ENCODE measurements at places on chromosomes 13 and 19.

GRCh38 chr19:18223860-18224524, 2.2 kb downstream of the PDE4C start:
- no peak for DNase-seq
- H3K36me3 ChIP-seq, result no peaks in the 10 kb centered on the region
- peak overlapping the region; percentile 79 for H3K4me3 ChIP-seq

DNA sequence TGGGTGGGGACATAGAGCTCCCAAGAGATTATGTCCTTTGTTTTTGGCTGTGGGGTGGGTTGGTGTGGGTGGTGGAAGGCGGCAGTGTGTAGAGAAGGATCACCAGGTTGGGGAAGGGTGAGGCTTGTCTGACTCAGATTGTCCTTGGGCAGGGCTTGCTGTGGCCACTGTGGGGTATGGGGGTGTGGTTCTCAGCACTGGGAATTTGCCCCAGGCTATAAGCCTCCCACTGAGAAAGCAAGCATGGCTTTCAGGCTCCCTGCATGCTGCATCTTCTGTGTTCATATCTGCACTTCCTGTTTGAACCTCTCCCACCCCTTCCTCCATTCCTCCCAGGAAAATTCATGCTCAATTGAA, 34.9 kb downstream of the DNAJC15 start:
- no peak for DNase-seq
- no peak overlapping the region for H3K4me3 ChIP-seq
- H3K27ac ChIP-seq, result peak overlapping the region; percentile 46
- H3K36me3 ChIP-seq, result peaks cover 21% of the 10 kb centered on the region
- no peaks in the 10 kb centered on the region for H3K27me3 ChIP-seq
- peaks cover 51% of the 10 kb centered on the region for H3K4me1 ChIP-seq

DNA sequence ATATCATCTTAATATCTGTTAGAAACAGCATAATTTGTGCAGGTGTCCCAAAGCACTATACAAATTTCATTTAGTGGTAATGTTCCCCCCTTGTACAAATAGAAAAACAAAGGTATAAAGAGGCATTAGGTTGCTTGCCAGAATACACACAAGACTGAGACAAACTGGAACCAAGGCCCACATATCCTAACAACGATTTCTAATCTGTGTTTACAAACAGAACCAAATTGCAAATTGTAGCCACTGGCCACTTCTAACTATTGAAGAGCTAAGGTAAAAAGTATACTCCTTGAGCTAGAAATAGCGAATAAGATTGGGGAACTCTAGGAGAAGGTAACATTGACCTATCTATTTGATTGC, 526.1 kb downstream of the KLF12 start:
- H3K4me3 ChIP-seq, result no peak overlapping the region
- peaks cover 2% of the 10 kb centered on the region for H3K4me1 ChIP-seq
- H3K27me3 ChIP-seq, result no peaks in the 10 kb centered on the region
- H3K36me3 ChIP-seq, result no peaks in the 10 kb centered on the region
- no peak for DNase-seq

DNA sequence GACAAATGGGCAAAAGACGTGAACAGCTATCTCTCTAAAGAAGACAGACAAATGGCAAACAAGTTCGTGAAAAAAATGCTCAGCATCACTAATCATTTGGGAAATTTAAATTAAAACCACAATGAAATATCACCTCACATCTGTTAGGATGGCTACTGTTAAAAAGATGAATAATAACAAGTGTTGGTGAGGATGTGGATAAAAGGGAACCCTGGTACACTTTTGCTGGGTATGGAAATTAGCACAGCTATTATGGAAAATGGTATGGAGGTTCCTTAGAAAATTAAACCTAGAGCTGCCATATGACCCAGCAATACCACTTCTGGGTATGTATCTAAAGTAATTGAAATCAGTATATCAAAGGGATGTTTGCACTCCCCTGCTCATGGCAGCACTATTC, 7.1 kb downstream of the CABP5 start:
- H3K27ac ChIP-seq, result no peak overlapping the region
- no peaks in the 10 kb centered on the region for H3K36me3 ChIP-seq
- no peak overlapping the region for H3K4me3 ChIP-seq
- H3K27me3 ChIP-seq, result no peaks in the 10 kb centered on the region

DNA sequence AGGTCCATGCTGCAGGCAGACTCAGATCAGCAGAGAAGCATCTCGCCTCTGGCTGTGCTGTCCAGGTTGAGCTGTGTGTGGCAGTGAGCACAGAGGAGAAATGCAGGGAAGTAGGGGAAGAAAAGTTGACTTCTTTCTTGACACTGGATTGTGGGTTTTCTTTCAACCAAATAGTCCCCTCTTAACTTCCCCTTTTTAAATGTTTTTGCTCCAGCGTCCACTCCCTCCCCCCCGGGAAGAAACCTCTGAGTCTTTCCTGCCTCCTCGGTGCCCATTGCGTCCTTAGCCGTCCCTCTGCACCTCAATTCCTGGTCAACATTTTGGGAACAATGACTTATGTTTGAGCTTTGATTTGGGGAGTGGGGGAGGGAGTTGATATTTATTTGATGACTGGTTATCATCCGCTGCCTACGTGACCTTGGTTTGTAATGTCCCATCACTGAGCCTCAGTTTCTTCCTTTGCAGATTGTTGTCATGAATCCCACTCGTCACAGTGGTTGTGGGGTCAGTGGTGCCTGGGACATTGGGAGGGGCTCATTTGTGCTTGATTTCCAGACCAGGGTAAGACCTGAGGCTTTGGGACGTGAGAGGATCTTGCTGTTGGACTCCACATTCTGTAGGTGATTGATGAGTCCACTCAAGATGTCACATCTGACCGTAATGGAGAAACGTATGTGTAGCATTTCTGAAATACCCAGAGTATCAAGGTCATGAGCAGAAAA, at the start of gene LILRB2:
TSS of gene LILRB2 (minus strand) at position 104 of the 722 bp plus-strand sequence. CDS start 614 bp downstream, outside the sequence.
- no peaks in the 10 kb centered on the region for H3K4me1 ChIP-seq
- peaks cover 27% of the 10 kb centered on the region for H3K27me3 ChIP-seq
- DNase-seq, result no peak

DNA sequence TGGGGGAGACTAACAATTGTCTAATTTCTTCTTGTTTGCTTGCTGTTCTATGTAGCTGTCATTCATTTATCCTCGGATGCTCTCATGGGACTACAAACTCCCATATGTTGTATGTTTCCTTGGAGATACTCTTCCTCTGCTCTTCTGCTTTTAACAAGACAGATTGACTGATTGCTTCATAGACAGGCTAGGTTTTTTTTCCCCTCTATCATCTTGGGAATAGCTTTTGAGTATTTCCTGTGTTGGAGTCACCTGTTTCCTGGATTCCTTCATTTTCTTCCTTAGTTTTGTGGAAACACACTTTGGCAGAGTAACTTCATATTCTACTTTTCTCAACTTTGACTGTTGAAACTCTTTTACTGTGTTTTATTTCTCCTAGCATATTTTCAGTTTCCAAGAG, 27.6 kb downstream of the EDNRB start:
- no peak overlapping the region for H3K27ac ChIP-seq
- no peaks in the 10 kb centered on the region for H3K4me1 ChIP-seq
- H3K4me3 ChIP-seq, result no peak overlapping the region
- H3K36me3 ChIP-seq, result no peaks in the 10 kb centered on the region
- H3K27me3 ChIP-seq, result peaks cover 16% of the 10 kb centered on the region

GRCh38 chr19:16514383-16515019, 18.3 kb downstream of the C19orf44 start:
- DNase-seq, result no peak
- no peaks in the 10 kb centered on the region for H3K4me1 ChIP-seq
- H3K27ac ChIP-seq, result no peak overlapping the region
- H3K27me3 ChIP-seq, result no peaks in the 10 kb centered on the region
- H3K4me3 ChIP-seq, result no peak overlapping the region

DNA sequence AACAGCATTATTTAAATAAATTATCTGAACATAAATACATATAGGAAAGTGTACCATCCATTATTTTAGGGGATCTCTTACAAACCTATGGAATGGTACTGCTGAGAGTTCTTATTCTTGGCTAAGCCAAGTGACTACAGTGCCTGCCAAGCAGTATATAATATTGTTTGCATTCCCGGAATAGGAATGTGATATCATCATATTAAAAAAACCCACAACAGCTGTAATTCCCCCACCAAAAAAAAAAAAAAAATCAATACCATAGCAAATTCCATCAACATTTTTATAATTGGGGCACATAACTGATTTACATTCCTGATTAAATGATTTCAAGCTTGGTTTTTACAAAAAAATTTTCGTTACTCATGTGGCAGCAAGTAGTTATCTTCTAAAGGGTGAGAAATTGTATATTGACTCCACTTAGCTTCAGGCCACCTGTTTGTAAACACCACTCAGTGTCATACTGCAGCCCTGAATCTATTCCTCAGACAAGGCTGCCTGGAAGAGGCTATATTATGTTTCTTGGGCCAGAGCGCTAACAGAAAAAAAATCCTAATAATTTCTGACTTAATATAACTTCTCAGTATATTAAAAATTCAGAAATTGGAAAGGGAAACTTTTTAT, 278.1 kb downstream of the DNAJC15 start:
- H3K4me1 ChIP-seq, result no peaks in the 10 kb centered on the region
- H3K27ac ChIP-seq, result no peak overlapping the region
- no peaks in the 10 kb centered on the region for H3K36me3 ChIP-seq
- peaks cover 26% of the 10 kb centered on the region for H3K27me3 ChIP-seq
- DNase-seq, result no peak

- H3K27ac ChIP-seq, result no peak overlapping the region
- H3K4me1 ChIP-seq, result no peaks in the 10 kb centered on the region
- DNase-seq, result no peak
- H3K27me3 ChIP-seq, result no peaks in the 10 kb centered on the region
- no peaks in the 10 kb centered on the region for H3K36me3 ChIP-seq
- no peak overlapping the region for H3K4me3 ChIP-seq
Observed at GRCh38 chr19:31783592-31783991, 434.4 kb upstream of the TSHZ3 start.

- no peaks in the 10 kb centered on the region for H3K36me3 ChIP-seq
- DNase-seq, result no peak
- H3K27ac ChIP-seq, result no peak overlapping the region
- H3K27me3 ChIP-seq, result no peaks in the 10 kb centered on the region
Observed at GRCh38 chr13:74681891-74682290, 547.7 kb upstream of the KLF12 start.

DNA sequence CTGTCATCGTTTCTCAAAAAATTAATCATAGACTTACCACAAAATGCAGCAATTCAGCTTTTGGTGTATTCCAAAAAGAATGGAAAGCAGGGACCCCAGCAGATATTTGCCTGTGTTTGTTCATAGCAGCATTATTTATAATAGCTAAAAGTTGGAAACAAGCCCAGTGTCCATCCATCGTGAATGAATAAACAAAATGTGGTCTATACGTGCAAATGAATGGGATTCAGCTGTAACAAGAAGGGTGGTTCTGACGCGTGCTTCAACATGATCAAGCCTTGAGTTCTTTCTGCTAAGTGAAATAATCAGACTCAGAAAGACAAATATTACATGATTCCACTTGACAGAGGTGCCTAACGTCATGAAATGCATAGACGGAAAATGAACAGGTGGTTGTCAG, 36.4 kb downstream of the PSG11 start:
- no peaks in the 10 kb centered on the region for H3K36me3 ChIP-seq
- H3K27ac ChIP-seq, result no peak overlapping the region
- DNase-seq, result no peak
- no peaks in the 10 kb centered on the region for H3K27me3 ChIP-seq

DNA sequence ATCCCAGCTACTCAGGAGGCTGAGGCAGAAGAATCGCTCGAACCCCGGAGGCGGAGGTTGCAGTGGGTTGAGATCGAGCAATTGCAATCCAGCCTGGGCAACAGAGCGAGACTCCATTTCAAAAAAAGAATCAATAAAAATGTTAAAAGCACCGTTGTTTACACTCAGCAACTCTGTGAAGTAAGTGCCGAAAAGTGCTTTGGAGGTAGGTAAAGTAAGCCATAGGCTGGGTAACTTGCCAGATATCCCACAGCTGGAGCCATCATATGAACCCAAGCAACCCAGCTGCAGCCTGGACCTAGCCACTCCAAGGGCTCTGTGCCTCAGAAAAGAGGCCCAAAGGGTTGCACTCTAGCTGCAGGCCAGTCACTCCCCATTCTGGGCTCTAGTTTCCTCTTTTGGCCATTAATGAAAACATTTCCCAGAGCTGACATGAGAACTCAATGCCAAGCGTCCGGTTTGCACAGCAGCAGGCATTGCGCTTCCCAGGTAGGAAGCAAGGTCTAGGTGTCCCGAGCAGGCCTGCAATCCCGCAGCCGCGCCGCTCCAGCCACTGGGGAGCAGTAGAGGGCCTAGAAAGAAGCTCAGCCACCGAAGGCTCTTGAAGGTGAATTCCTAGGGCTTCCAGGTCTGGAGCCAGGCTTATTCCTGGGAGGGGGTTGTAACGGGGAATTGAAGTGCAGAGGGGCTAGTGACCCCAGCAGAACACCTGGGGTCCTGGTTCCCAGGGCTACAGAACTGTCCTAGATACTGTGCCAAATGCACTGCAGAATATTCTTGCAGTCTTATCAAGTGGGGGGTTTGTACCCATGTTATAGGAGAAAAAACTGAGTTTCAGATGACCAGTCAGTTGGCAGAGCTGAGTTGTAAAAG, 4.1 kb upstream of the CD79A start:
- H3K27me3 ChIP-seq, result no peaks in the 10 kb centered on the region
- peak; percentile 56 for DNase-seq
- peaks cover 45% of the 10 kb centered on the region for H3K36me3 ChIP-seq
- peak overlapping the region; percentile 21 for H3K4me3 ChIP-seq
- peak overlapping the region; percentile 72 for H3K27ac ChIP-seq

- peaks cover 38% of the 10 kb centered on the region for H3K4me1 ChIP-seq
- H3K36me3 ChIP-seq, result peaks cover 3% of the 10 kb centered on the region
- H3K27ac ChIP-seq, result no peak overlapping the region
- DNase-seq, result no peak
Observed at GRCh38 chr13:29846475-29847256, 3.8 kb downstream of the UBL3 start.

DNA sequence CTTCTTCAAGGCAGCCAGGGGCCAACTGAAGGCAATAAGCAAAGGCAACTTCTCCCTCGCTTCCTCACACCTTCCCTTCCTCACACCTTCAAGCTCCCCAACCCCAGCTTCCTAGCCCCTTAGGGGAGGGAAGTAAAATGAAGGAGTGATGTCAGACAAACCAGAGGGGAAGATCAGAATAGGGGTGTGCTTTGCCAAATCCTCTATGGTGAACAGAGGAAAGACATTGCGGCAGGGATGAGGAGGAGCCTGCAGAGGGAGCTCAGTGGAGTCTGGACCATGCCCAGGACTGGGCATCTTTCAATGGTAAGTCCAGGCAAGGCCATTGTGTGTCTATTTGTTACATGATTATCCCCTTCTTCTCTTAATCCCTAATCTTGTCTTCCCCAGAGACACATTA, 164.0 kb downstream of the TSHZ3 start:
- H3K4me3 ChIP-seq, result no peak overlapping the region
- H3K27me3 ChIP-seq, result peaks cover 6% of the 10 kb centered on the region
- no peak overlapping the region for H3K27ac ChIP-seq

DNA sequence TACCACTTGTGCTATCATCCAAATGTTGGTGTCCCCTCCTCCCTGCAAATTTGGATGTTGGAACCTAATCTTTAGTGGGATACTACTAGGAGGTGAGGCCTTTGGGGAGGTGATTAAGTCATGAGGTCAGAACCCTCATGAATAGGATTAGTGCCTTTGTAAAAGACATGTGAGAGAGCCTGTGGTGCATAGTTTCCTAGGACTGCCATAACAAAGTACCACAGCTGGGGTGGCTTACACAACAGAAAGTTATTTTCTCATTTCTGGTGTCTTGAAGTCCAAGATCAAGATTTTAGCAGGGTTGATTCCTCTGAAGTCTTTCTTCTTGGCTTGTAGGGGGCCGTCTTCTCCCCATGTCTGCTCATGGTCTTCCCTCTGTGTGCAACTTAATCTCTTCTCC, 562.6 kb upstream of the ARGLU1 start:
- DNase-seq, result no peak
- H3K4me3 ChIP-seq, result no peak overlapping the region
- H3K36me3 ChIP-seq, result no peaks in the 10 kb centered on the region
- H3K27me3 ChIP-seq, result no peaks in the 10 kb centered on the region
- H3K27ac ChIP-seq, result no peak overlapping the region

All from activated T-helper 2 cell treated with anti-CD3 and anti-CD28 coated beads, Interferon-gamma antibody, Interleukin-2, Interleukin-4, amounts not matched to agents 10 μg/mL and 5 μg/mL and 100 μg/mL, durations not matched to agents 14 hours and 24 hours and 36 hours (primary cell).